ENCODE measurements at places on chromosomes 11 and 22. TPM values are rescaled to one million over a fixed set of nuclear protein-coding genes. Genes with fewer than 3 reads are reported as not detected.

- peak; percentile 80 for DNase-seq
These were observed 43.2 kb upstream of the CLMP start for GRCh38 chr11:123238297-123238696.

DNA sequence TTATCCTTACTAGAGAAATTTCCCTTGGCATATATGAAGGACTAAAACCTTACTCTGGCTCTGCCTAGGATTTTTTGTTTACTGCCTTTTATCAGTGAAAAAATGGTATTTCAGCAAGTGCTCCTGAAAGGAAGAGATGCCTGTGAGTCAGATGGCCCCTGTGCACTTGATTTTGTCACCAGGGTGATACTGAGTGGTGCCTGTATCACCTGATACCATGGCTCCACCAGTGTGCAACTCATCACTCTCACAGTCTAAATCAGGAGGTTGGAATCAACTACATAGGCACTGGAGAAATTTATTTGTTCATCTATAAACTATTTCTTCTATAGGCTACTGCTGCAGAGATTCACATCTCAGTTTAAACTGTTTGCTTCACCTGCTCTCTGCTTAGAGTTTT lies 43.2 kb downstream of the F2 start:
- DNase-seq, result no peak

DNA sequence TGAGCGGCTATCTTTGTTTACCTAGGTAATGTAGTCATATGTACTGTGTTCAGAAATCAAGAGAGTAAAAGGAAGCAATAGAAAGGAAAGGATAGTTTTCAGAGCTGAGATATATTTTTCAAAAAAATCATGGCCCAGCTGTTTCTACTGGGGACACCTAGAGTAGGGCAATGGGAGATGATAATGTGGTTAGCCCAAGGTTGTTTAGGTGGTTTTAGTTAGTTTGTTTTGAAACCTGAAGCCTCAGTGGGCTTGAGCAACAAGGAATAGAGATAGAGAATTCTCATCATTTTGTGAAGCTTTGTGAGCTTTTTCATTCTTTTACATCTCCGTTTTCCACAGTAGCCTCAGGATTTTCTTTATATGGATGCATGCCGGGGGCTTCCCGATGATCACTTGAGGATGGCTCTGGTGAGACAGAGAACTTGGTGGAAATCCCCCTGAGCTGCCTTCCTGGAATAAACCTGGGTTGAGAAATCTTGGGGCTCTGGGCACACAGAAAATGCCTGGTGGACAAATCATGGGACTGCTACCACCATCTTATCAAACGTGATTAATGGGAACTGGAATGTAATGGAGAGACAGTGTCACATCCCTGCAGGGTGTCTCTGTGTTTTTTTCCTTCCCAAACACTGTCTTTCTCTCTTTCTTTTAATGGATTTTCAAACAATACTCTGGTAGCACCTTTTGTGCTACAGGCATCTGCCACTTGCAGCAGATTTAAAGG lies 49.0 kb downstream of the ARHGAP42 start:
- no peak for DNase-seq

GRCh38 chr11:132060567-132060966 lies 690.2 kb downstream of the NTM start:
- no peak for DNase-seq

DNA sequence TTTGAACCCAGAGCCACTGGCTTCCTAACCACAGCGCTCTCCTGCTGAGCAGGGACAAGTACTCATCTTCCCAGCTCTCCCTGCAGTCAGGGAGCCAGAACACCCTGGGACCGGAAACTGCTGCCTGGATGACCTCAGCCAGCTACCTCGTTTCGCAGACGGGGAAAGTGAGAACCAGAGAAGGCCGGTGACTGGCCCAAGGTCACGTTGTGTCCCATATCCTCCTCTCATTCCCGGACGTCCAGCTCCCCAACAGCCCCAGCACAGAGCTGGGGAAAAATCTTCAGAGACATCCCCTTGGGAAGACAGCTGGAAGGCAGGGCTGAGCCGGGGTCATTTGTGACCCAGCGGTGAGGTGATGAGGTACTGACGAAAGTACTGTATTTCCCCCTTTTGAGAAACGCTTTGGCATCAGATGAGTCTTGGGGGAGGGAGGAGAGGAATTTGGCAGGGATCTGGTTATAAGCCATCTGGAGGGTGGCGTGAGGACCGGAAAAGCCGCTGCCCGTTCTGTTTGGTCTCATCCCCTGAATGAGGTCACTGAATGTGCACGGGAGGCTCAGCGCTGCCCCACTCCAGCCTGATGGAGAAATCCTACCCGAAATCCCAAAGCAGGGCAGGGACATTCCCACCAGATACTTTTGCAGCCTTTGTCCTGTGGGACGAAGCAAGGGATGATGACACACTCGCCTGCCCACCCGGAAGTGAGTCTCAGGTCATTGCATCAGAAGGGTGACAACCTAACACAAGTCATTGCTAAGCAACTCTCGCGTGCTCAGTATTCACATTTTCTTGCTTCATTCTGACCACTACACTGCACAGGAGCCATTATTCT lies 41.1 kb downstream of the LIF start:
- no peak for DNase-seq

- DNase-seq, result no peak
These were observed 59.8 kb downstream of the NAV2 start for GRCh38 chr11:19772480-19772879.

Gene RTN4RL2
- total RNA-seq, result 4.3 TPM

Gene PITPNM1
- total RNA-seq, result 40.5 TPM

DNA sequence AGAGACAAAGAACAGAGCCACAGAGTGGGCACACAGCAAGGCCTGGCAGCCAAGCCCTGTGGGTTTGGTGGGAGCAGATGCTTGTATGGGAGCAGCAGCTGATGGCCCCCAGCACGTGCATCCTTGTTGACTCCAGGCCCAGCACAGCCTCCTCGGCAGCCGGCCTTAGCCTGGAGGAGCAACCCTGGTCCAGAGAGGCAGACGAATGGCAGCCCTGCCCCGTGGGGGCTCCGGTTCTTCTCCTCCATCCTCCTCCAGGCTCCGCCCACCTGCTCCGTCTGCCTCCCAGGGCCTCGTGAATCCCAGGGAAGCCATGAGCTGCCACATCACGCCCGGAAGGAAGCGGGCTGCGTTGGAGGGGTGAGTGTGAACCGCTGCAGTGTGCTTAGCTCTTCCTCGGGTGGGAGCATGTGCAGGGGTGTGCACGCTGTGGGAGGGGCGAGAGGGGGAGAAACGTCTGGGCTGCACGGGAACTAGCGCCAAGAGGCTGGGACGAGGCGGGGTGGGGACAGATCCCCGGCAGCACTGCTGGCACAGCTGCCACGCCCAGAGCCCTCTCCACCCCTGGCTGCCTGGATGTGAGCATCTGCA lies 36.3 kb upstream of the JAM3 start:
- DNase-seq, result no peak

Gene CTTN
- total RNA-seq, result 280 TPM

Data from aorta (tissue), 5 donors.